ENCODE measurements at places on chromosomes 4 and X. TPM values are rescaled to one million over a fixed set of nuclear protein-coding genes. Genes with fewer than 3 reads are reported as not detected.
A peak's percentile ranks its signal among the peaks of the same experiment; 100 is the strongest.

TCEAL9 gene
- 3.4 TPM for total RNA-seq

MGARP gene
- total RNA-seq = 0.26 TPM

DNA sequence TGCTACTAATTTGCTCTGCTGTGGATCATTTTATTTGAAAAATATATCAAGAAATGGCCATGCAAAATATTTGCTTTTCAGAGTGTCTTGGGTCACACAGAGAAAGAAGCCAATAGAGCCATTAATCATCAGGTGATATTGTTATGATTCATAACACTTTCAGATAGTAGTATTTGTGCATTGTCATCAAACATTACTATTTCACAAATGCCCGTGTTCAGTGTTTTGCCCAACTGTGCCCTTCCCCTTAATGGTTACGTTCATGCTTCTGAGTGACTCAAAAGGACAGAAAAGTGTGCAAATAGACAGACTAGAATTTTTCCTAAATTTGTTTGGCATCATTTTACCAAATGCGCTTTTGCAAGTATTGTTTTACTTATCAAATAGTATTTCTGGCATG, 46.5 kb downstream of the PHOX2B start:
- H3K4me3 ChIP-seq = no peak overlapping the region
- DNase-seq = no peak
- no peaks in the 10 kb centered on the region for H3K27me3 ChIP-seq
- no peaks in the 10 kb centered on the region for H3K4me1 ChIP-seq

DNA sequence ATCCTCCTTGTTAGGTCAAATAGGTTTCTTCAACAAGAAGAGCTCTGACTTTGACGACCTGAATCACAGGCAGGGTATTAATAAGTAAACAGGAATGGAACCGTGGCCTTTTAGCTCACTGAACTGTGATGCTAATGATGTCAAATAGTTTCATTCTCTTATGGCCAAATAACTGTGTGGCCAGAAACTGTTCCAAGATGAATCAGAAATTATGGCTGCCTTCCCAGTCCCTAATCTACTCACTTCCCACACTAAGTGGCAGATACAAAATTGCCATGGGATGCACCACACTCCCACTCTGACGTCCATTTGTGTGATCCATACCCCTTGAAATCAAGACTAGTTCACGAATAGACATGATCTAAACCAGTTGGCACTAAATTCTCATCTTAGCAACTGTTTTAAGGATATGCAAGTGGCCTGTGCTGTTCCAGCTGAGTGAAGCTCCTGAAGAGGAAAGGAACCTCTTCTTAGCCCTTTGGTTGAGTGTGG, 455.4 kb downstream of the IL15 start:
- no peaks in the 10 kb centered on the region for H3K27me3 ChIP-seq
- no peak overlapping the region for H3K4me3 ChIP-seq
- no peaks in the 10 kb centered on the region for H3K36me3 ChIP-seq
- DNase-seq = no peak

DNA sequence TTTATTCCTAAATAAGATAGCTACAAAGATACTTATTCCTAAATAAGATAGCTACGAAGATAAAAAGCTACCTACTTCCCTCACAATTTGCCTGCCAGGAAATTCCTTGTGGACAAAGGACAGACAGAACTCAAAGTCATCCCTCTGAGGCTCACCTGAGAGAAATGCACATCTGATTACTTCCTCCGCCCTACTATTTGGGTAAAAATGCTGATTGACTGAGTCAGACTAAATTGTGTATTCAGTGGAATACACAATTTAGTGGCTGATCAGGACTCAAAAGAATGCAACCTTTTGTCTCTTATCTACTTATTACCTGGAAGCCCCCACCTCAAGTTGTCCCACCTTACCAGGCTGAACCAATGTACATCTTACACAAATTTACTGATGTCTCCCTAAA, 10.3 kb upstream of the MAGEB16 start:
- no peak overlapping the region for H3K4me3 ChIP-seq
- no peaks in the 10 kb centered on the region for H3K27me3 ChIP-seq
- H3K4me1 ChIP-seq = no peaks in the 10 kb centered on the region
- H3K27ac ChIP-seq = no peak overlapping the region

- DNase-seq = no peak
- H3K36me3 ChIP-seq = no peaks in the 10 kb centered on the region
- peak overlapping the region; percentile 23 for H3K4me3 ChIP-seq
- H3K4me1 ChIP-seq = peaks cover 39% of the 10 kb centered on the region
These were observed 51.6 kb downstream of the ATP8A1 start for GRCh38 chr4:42605264-42605663.

DNA sequence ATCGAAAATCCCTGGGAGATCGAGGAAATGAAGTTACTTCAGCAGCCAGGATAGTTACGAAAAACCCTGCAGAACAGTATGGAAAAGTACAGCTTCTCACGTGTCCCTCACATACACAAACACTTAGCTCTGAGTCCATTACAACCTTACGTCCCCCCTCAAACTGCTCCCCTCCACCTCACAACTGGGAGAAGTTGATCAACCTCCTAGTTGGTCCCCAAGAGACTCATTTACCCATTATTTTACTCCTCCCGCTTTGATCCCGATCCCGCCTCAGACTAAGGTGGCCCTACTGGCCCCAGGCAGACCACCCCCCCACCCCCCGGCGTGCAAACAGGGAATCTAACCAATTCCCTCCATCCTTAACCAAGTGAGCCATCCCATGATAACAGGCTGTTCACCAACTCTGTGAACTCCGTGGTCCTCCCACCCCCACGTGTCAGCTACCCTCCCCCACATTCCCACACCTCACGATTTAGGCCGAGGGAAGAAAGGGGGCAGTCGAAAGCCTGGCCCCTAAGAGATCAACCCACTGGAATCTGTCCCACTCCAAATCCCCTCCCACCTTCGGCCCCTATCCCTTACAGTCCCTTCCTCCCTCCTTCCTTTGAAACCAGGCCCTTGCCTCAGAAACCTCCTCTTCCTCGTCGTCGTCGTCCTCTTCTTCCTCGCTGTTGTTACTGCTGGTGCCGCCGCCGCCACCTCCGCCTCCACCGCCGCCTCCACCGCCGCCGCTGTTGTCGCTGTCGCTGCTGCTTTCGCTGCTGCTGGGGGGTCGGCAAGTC, 755 bp downstream of the ANKRD17 start:
- H3K4me1 ChIP-seq = peaks cover 56% of the 10 kb centered on the region
- no peak for DNase-seq
- peak overlapping the region; percentile 94 for H3K27ac ChIP-seq
- H3K27me3 ChIP-seq = no peaks in the 10 kb centered on the region
- H3K4me3 ChIP-seq = peak overlapping the region; percentile 72

All from psoas muscle (tissue), 8 donors.